AG10803 (cell line): ENCODE measurements at places on chromosomes 12 and 14.

DNA sequence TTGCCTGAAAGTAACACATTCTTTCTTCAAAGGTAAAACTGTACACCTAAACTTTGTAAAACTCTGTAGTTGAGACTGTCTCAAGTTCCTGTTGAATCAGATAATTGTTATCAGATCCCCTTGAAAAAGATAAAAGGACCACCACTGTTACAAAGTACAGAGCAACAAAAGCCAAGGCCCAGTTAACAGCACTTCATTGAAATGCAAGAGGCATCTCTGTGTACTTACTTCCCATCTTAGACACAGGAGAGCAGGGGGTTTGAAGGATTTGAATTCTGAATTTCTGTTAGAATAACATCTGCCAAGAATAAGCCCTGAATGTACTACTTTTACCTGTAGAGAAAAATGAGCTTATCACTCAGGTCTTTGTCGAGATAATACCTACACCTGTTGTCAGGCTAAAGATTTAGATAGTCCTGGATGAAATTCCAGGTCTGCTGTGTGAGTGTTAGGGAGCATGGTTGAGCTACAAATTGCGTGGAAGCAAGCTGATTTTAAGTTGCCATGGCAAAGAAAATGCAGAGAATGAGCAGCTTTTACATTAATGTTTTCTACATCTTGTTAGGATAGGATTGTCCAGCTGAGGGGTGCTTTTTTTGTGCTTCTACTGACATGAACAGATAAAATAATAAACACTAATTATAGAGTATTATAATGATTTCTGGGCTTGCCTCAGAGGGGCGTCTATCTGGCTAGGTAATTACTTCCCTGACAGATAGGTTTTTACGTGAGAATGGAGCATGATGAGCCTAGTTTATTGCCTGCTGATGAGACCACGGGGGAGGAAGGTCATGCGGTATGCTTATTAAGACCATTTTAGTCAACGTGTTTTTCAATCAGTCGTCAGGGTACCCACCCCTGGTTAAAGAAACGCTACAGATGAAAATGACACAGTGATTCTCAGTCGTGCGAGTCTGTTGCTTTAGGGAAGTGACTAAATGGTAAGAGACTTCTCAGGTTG lies 309.2 kb downstream of the PAWR start:
- no peak for DNase-seq

- DNase-seq, result no peak
Observed at GRCh38 chr14:38931969-38932652, 170.9 kb downstream of the SEC23A start.

DNA sequence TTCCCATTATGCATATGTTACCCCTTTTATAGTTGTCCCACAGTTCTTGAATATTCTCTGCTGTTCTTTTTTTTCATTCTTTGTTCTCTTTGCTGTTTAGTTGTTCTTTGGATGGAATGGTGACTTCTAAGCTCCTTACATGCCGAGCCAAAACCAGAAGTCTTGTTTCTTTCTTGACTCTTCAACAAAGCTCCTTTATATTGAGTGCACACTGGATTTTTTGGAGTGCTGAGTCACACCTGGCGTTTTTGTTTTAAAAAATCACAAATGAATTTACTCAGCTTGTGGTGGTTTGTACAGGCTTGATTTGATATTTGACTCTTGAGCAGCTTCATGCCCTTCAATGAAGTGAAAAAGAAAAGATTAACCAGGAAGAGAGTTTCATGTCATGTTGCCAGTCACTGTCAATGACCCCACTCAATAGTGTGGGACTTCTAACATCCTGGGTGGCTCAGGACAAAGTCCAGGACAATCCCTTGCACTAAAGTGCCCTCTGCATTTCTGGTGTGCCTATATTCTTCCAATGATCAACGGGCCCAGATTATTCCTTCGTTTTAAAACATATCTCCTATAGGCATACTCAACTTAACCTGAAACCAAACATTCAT lies 112.4 kb upstream of the SLC38A4 start:
- no peak for DNase-seq

GRCh38 chr12:30692470-30692869 lies 3.2 kb downstream of the IPO8 start:
- peak; percentile 28 for DNase-seq

GRCh38 chr12:754473-754820 lies 2.1 kb downstream of the WNK1 start:
- DNase-seq, result no peak

- no peak for DNase-seq
Observed at GRCh38 chr12:71242511-71242910, 84.7 kb upstream of the TSPAN8 start.

DNA sequence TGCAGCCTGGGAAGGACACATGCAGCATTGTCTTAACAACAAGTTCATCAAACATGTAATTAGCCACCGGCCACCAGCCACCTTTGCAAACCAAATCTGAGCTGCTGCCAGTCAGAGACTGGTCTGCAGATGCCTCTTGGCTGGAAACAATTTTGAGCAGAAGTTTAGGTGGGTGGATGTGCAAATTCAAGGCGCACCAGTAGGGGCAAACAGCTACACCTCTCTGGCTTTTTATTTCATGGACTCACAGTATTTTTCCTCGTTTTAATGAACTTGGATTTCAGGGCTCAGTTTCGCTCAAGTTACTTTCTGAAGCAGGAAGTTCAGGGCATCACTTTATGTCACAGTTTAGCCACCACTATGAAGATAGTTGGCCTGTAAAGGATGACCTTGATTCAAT lies 94.3 kb downstream of the OTX2 start:
- DNase-seq, result no peak

DNA sequence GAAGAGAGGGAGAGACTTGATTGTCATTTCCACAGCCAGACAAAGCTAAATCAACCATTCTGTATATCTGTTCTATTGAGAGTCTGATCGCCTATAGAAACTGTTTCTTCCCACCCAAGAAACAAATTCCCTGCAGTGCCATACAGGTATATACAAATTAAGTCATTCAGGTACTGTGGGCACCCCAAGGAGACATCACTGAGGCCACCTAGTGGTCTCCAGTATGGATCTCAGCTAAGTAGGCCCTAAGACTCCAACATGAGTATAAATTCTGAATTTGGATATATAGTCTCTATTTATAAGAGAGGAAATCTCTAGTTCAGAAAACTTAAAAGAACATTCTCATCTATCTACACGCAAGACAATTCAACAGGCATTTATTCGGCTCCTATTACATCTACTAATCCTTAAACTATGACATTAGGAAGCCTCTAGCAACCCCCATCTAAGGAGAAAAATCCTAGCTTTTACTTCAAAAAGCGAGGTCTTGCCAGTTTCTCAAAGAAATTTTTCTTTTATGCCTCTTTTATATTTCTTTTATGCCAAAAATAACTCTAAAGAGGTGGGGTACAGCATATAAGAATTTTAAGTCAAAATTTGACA lies 62.6 kb downstream of the DCAF5 start:
- DNase-seq, result peak; percentile 34

DNA sequence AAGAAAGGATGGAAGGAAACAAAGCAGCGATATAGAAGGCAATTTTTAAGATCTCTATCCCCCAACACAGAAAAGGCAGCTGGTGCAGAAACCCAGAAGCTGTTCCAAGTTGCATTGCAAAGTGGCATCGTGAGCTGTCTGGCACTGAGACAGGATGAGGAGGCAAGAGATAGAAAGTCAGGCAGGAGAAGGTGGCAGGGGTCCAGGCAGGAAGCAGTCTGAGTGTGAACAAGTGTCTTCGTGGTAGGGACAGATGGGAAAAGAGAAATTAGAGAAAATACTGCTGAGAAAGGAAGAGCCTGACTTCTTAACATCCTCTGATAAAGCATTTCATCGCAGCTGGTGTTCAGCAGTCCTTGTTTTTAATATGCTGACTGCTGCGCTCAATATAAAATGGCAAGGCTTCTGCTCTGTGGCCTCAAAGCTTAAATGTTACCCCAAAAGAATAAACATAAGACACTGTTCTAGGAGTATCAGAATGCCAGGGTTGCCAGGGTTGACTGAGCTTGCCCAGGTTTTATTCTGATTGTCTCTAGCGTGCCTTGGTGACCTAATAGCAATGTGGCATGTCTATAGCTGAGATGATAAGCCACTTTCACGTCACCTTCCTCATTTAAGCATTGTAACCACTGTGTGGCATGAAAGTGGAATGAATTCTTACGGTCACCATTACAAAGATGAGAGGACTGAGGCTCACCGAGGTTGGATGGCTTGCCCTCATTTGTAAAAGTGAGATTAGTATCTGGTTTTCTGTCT lies 397.6 kb downstream of the NUAK1 start:
- DNase-seq, result peak; percentile 84

DNA sequence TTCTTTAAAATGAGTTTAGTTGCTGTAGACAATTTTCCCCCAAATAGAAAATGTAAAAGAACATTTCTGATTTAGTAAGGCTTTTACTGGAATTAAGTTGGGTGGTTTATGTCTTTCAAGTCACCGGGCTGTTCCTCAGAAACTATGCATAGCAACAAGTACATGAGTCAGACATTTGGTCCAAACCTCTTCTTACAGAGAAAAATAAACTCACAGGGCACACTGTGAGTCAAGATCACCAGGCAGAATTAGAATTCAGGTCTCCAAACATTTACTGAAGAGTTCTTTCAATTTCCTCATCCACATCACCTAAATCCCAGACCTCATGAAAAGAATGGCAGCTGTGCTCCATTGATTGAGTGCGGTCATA lies 476.1 kb upstream of the SOX5 start:
- no peak for DNase-seq

- DNase-seq, result no peak
Observed at GRCh38 chr14:101217616-101218371, 314.3 kb upstream of the RTL1 start.

DNA sequence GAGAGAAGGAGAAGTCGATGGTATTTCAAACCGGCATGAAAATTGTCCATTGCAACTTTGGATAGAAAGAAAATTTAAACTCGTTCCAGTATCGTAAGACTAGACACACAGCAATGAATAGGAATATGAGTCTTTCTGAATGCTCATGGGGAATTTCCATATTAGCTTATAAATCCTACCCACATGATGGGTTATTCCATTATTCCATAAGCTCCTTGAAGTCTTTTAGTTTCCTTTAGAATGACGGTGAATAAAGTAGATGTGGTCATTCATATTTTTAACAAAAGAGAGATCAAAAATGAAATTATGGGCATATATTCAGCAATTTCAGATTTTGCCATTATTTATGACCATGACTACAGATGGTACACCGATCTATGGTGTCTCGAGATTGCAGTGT lies 163.4 kb upstream of the HMGA2 start:
- no peak for DNase-seq

DNA sequence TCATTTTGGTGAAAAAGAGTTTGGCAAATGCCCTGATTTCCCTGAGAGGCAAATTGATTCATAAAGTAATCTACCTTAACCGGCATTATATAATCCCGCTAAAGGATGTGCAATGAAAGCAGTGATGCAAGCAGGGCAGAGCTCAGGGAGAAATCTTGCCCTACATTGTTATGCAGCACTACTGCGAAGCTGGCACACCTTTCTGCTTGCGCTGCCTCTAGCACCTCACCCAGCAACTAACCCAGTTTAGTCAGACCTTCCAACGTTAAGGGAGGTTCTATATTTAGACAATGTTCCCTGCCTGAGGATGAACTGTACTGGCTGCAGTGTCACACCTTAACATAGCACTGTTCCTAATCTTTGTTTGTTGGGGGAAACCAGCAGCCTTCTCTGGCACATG lies 60.8 kb upstream of the CCDC196 start:
- DNase-seq, result no peak
